ENCODE measurements at places on chromosomes 4 and X.

GRCh38 chrX:100611951-100612350 lies 24.7 kb downstream of the TSPAN6 start:
- DNase-seq: no peak

GRCh38 chr4:13386405-13387107 lies 97.6 kb downstream of the RAB28 start:
- no peak for DNase-seq

- no peak for DNase-seq
Measured at GRCh38 chrX:20333672-20334071, 67.0 kb upstream of the RPS6KA3 start.

DNA sequence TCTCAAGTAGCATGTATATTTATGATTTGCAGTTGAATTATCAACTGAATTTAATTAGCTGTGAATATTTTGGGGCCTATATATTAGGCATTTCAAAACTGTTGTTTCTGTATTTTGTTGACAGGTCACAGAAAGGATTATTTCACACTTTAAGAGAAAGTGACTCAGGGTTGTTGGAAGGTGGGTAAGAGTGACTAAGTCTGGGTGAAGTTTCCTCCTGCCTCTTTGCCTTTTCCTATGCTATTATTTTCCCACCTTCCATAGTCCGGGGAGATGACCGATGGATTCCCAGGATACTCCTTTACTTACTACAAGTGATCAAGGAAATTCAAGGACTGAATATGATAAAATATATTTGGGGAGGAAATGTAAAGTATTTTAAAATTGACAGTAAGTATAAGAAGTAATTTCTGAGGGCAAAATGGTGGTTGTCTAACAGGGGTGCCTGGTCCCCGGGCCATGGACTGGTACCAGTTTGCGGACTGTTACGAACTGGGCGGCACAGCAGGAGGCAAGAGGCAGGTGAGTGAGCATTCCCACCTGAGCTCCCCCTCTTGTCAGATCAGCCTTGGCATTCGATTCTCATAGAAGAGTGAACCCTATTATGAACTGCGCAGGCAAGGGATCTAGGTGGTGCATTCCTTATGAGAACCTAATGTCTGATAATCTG lies 175.5 kb upstream of the GPRIN3 start:
- no peak for DNase-seq

DNA sequence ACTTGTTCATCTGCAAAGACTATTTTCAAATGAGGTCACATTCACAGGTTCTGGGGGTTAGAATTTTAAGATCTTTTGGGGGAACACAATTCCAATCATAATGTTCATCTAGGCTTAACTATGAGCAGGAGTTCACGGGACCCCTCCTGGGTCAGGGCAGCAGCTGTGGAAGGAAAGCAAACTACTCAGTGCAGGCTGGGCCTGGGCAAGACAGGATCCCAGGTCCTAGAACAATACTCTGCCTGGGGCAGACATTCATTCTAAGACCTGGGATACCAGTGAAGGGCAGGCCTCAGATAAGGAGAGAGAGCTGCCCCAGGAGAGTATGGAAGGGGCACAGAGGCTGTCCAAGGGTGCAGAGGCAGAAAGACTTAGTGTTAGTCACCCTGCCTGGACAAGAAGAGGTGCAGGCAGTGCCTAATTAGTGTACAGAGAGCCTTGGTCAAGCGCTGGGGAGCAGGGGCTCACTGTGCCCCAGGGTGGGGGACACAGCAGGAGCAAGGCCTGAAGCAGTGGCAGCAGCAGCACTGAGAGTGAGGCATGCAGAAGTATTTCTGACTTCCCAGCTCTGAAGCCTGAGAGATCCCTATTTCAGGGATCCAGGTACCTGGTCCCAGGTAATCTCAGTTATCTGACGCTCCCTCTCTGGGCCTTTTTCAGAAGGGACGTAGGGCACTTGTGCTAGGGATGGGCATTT lies 123.0 kb upstream of the MAMLD1 start:
- DNase-seq: no peak

- no peak for DNase-seq
Measured at GRCh38 chr4:6987588-6987961, 55.6 kb upstream of the TADA2B start.

DNA sequence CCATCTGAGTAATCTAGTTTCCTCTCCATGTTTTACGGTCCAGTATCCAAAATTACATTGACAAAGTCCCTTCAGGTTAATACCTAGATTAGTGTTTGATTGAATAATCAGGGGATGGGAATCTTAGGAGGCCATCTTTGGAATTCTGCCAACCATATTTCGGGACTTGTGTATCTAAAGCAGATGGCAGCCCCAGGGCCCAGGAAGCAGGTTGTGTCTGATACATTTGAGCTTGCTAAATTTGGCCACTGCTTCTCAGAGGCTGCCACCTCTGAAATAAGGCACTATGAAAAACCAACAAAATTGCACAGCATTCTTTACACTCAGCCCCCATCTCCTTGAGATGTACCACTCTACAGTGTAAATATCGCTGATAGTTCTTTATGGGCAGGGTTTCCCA lies 102.1 kb downstream of the ASB9 start:
- no peak for DNase-seq

GRCh38 chrX:30304866-30305265 lies 4.3 kb downstream of the NR0B1 start:
- DNase-seq: no peak

Data from caudate nucleus (tissue), 63 donors.